ENCODE measurements at places on chromosomes 12 and 14.
A peak's percentile ranks its signal among the peaks of the same experiment; 100 is the strongest.

GRCh38 chr12:70691018-70691672, 53.9 kb upstream of the PTPRB start:
- DNase-seq, result peak; percentile 2

- DNase-seq, result no peak
Measured at GRCh38 chr12:111597831-111598636, 1.1 kb downstream of the ATXN2 start.

GRCh38 chr14:89629383-89629782, 212.3 kb upstream of the FOXN3 start:
- no peak for DNase-seq

DNA sequence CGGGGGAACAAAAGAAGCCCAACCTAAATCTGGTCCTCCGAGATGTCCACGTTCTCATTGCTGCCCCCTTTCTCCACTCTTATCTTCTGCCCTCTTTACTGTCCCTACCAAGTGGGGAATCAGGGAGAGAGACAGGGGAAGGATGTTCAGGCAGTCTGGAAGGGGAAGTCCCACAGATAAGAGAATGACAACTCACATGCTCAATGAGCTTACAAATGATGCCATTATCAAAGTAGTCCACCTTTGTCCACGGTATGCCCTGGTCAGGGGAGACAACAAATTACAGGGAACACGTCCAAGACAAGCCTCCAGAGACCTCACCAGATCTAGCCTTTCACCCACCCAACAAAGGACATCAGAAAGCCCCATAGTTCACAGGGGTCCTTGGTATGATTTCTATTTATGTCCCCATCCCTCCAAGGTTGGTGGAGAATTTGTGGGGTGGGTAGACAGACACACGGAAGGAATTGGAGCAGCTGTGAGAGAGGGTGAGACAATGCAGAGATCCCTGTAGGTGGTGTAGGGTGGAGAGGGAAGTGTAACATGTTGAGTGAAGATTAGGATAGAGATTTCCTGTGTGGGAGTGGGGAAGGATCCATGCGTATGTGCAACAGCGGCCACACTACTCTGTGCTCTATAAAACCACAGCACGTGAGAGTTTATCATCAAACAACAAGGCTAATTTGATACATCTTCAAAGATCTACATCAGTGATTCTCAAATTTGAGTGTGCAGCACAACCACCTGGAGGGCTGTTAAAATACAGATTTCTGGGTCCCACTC, 10.7 kb downstream of the MYO1A start:
- no peak for DNase-seq

GRCh38 chr14:50897658-50898175, 25.9 kb downstream of the ABHD12B start:
- DNase-seq, result no peak

- no peak for DNase-seq
Measured at GRCh38 chr14:82785756-82786482, 1252.3 kb upstream of the SEL1L start.

DNA sequence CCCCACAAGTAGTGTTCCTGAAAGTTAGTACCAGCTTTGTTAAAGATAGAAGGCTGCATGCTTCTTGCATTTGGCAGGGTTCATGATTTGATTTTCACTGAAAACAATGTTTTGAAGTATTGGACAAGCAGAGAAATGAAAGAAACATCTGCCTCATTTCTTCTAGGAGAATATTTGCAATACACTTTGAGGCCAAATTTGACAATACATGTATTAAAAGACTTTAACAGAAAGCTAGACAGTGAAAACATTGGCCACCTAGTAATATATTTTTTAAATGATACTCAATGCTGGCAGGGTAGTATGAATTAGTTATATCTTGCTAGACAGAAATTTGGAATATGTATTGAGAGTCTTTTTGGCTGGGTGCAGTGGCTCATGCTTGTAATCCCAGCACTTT, 68.5 kb downstream of the GCH1 start:
- no peak for DNase-seq

DNA sequence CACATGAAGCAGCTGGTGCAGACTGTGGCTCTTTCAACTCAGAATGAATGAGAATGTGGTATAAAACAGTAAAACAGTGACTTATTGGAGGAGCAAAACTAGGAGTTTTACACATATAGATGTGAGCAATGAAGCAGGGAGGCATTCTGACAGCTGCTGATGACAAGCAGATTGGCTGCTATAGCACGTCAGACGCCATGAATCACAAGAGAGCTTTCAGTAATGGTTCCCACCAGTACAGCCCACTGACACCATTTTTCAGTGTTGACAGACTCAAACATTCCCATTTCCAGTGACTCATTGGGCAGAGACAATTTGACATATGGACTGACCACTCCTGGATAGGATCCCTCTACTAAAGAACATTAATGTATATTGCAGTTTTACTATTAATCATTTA, 24.6 kb upstream of the FSCB start:
- DNase-seq, result no peak

GRCh38 chr12:93403988-93404803, 26.5 kb downstream of the NUDT4 start:
- no peak for DNase-seq

DNA sequence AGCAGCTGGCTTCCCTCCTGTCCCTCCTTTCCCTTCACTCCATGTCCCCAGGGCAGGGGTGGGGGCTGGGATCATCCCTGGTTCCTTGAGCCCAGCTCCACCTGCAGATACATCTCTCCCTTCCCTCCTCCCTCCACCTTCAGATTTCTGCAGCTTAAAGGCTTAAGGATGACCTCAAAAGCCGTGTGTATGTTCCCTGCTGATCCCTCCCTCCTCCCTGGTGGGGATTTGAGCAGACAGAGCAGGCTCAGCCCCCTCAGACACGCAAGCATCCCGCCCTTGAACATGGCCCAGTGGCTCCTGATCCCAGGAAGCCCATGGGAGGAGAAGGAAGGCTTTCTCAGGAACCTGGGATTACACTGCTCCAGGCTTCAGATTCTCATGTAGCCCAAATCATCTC, 82.9 kb upstream of the RIN3 start:
- no peak for DNase-seq

- DNase-seq, result peak; percentile 26
Measured at GRCh38 chr14:32509632-32510187, 180.6 kb downstream of the AKAP6 start.

DNA sequence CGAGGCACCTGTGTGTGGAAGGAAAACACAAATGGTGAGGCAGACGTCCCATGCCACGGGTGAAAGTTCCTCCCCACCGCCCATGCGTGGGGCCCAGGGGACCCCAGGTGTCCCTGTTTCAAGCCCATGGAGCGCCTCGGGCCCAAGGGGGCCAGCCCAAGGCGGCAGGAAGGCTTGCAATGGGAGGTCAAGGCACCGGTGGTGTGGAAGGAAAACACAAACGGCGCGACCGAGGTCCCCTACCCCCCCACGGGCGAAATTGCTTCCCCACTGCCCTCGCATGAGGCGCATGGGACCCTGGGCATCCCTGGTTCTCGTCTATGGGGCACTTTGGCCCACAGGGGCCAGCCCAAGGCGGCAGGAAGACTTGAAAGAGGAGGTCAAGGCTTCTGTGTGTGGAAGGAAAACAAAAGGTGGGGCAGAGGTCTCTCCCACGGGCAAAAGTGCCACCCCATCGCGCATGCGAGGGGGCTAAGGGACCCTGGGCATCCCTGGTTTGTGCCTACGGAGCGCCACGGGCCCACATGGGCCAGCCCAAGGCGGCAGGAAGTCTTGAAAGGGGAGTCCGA, 379.4 kb downstream of the ALG10 start:
- no peak for DNase-seq

DNA sequence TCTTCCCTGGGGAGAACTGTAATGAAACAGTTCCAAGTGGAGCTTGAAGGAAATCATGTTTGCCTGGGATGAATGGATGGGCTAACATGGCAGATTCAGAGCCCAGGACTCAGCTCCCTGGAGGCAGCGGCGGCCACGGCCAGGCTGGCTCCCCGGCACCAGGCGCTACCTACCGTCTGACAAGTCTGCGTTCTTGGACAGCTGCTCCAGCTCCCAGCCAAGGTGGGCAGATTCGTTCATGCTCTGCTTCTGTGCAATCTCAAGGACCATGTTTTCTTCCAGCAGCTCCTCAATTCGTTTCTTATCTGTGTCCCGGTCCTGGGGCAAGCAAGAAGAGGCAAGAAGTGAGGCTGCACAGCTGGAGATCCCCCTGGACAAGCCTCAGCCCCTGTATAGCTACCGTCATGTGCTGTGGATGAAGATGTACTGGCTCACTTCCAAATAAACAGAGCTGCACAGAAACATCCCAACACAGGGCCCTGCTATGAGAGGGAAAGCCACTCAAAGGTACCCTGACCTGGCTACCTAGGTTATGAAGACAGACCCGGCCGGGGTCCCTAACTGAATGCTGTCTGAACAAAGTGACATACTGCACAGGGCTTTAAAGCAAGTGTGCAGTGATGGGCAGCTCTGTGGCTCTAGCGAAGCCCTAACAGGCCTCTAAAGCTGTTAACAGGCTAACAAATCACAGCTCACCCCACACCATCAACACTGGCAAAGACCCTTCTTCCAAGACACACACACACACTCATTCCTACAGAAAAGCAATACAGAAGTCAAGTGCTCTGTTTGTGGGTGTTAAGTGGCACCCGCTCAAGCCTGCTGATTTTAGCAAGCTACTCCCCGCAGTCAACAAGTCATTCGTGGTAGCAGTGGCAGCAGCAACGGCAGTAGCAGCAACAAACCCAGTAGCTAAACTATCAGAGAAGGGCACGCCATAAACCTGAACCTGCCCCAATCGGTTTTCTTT, 80.4 kb upstream of the GPR68 start:
- no peak for DNase-seq

- DNase-seq, result no peak
Measured at GRCh38 chr14:105500726-105501101, 9.7 kb downstream of the TEDC1 start.

DNA sequence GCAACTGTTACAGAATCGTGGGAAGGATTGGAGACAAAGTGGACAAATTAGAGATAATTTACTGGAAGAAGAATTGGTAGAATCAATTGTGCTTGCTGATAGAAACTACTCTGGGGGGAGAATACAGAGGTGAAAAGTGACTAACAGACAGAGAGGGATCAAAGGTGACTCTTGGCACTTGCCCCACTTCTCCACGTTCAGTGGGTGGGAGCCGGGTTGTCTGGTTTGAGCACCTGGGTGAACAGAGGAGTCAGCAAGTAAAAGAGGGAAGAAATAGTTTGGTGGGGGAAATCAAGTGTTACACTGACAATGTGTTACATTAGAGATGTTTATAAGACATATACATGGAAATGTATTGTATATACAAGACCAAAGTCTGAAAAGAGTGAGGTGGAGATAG, 69.1 kb downstream of the PPP2R5E start:
- no peak for DNase-seq

DNA sequence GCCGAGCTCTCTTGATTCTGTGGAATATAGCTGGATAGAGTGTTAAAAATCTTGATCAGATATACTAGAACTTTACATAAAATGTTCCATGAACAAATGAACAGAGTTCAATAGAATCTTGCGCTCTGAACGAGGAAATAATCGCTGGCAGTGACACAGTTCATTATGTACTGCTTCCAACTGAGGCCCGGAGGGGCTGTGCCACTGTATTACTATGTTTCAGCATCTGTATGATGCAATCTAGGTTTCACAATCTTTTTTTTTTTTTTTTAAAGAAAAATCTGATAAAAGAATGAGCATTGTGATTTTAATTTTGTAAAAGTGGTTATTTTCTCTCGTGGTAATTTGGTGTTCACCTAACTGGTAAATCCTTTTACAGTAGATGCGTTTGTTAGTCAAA, 77.2 kb downstream of the FERMT2 start:
- DNase-seq, result peak; percentile 8

- DNase-seq, result no peak
Measured at GRCh38 chr14:76884394-76884793, 58.2 kb downstream of the LRRC74A start.

GRCh38 chr12:120012067-120012621, 23.1 kb downstream of the BICDL1 start:
- DNase-seq, result peak; percentile 70

DNA sequence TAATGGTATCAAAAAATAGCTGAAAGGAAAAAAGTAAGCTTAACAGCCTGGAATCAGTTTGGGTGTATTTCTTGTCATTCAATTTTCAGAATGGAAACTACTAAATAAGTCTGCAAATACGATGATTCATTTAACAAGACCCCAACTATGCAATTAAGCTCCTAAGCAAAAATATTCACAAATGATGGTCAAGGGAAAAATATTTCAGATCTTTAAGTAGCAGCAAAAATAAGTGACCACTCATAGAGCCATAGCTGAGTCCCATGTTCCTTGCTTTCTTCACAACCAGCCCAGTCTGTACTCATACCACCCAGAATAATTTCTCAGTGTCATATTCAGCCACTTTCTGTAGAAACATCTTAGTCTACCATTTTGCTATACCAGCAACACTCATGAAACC, 185.4 kb downstream of the PPM1H start:
- DNase-seq, result no peak

- no peak for DNase-seq
Measured at GRCh38 chr12:18753481-18754123, 15.7 kb downstream of the CAPZA3 start.

DNA sequence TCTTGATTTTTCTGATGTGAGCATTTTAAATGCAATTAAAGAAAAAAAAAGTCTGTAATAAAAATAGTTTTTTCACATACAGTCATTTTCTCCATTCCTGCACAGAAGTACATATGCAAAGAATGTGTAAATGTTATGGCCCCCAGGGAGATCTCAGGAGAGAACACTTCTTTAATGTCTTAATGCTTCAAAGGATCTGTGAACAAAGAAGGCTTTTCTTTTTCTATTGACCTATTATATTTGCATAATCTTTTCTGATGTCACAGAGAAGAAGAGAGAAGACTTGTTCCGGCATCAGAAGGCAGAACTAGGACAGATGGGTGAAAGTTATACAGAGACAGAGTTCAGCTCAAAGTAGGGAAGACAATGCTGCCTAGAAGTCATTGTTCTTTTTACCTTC, 413.5 kb upstream of the STXBP6 start:
- DNase-seq, result no peak

GRCh38 chr12:107263980-107264379, 170.6 kb upstream of the CRY1 start:
- no peak for DNase-seq

DNA sequence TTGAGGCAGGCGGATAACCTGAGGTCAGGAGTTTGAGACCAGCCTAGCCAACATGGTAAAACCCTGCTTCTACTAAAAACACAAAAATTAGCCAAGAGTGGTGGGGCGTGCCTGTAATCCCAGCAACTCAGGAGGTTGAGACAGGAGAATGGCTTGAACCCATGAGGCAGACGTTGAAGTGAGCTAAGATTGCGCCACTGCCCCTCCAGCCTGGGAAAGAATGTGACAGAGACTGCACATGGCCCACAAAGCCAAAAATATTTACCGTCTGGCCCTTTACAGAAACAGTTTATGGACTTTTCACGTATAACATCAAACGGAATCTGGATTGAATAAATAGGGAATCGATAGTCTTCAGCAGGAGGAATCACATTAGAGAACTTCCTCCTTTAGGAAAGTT, 3.5 kb downstream of the RSRC2 start:
- no peak for DNase-seq

DNA sequence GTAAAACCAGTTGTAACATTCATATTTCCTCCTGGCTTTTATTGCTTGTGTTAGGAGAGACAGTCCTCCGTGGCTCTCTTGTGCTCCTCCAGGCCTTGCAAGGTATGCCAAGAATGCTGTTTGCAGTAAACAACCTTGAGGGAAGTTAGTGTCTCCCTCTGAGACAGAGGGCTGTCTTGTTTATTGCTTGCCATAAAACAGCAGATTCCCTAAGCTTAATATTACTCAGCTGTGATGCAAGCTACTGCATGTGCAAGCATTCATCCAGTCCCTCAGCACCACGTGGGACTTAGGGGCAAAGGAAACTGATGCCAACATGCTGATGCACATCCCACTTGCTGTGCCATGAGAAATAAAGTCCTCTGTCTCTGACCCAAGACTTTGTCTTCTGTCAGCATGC, 6.6 kb downstream of the POMT2 start:
- DNase-seq, result peak; percentile 97

Data from foreskin keratinocyte (primary cell).